ENCODE measurements at places on chromosomes 7 and 10.

DNA sequence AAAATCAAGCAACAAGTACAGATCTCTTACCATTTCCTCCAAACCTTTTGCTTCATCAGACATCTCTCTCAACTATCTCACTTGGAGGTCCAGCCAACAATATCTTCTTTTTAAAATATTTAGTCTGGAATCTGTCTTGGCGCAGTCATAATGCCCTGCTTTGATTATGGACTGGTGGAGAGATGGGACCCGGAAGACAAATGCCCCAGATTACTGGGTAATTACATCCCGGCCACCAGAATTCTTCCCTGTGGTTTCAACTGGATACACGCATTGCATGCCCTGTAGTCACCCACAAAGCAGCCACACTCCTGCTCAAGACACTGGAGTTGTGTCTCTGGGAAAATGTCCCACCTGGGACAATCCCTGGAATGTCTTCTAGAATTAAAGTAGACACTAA lies 65.5 kb downstream of the BPGM start:
- DNase-seq: no peak

DNA sequence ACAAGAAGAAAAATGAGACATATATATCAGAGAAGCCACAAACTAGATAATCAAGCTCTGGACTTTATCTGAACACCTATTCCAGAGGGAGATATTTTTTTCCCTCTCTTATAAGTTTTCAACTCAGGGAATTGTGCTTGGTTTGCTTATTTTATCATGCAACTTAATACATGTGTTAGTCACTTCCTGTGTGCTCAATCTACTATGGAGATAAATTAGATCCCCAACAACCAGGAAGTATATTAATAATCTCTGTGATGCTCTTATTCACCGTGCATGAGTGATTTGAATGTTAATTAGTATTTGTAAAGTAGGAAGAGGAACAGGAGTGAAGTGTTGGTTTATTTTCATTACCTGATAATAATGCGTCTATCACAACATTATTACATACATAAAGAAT lies 38.8 kb upstream of the ZNF365 start:
- DNase-seq: no peak

- no peak for DNase-seq
Measured at GRCh38 chr7:51031791-51032515, 249.3 kb upstream of the GRB10 start.

GRCh38 chr7:47827351-47827756 lies 120.9 kb downstream of the PKD1L1 start:
- DNase-seq: no peak

DNA sequence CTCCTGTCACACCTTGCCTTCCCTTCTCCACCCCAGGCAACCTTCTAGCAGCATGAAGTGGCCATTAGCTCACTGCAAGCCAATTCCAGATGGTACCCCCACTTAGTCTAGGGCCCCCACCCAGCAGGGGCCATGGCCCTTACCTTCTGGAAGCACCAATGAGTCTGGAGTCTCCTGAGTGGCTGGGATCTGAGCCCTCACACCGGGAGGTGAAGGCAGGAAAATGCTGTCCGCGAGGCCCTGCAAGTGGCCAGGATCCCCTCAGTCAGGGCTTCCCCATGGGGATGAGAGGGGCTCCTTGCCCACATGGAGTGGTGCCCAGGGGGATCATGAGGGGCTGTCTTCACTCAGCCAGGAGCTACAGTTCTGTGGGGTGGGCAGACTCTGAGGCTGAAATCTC lies 4.6 kb downstream of the AQP1 start:
- DNase-seq: no peak

DNA sequence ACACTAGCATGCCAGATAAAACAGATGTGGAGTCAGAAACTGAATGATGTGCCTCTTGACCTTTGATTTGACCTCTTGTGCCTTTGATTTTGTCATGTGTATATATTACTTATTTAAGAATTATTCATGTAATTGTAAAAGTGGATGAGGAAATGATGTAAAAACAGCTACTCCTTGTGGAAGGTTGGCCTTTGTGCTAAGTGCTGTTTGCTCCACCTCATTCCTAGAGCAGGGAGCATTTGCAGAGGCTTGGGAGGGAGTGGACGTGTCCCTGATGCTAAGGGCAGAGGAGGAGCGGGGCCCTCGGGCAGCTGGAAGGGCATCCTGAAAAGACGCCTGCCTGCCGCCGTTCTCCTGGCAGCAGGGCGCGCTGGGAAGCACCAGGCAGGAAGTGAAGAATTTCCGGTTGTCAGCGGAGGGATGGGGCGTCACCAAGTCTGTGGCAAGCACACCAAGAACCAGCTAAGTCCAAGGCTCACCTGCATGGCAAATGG lies 197.6 kb upstream of the ZNF32 start:
- no peak for DNase-seq

- DNase-seq: no peak
Measured at GRCh38 chr10:128096486-128097199, 29.6 kb downstream of the MKI67 start.

- DNase-seq: no peak
Measured at GRCh38 chr7:123746055-123746454, 2.7 kb downstream of the WASL start.

GRCh38 chr7:103752995-103753394 lies 236.5 kb downstream of the RELN start:
- no peak for DNase-seq

GRCh38 chr10:10774416-10774815 lies 243.3 kb upstream of the CELF2 start:
- no peak for DNase-seq

- no peak for DNase-seq
Measured at GRCh38 chr7:12942609-12943008, 255.2 kb downstream of the ARL4A start.

DNA sequence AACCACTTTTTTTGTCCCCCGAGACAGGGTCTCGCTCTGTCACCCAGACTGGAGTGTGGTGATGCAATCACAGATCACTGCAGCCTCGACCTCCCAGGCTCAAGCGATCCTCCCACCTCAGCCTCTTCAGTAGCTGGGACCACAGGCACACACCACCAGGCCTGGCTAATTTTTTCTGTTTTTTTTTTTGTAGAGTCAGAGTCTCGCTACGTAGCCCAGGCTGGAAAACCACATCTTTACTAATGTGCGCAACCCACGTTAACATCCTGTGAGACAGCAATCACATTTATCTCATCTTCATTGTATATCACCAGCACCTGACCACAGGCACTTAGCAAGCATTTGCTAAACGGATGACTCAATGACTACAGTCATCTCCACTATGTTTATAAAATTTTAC lies 77.8 kb upstream of the ATP6V0A4 start:
- DNase-seq: no peak

DNA sequence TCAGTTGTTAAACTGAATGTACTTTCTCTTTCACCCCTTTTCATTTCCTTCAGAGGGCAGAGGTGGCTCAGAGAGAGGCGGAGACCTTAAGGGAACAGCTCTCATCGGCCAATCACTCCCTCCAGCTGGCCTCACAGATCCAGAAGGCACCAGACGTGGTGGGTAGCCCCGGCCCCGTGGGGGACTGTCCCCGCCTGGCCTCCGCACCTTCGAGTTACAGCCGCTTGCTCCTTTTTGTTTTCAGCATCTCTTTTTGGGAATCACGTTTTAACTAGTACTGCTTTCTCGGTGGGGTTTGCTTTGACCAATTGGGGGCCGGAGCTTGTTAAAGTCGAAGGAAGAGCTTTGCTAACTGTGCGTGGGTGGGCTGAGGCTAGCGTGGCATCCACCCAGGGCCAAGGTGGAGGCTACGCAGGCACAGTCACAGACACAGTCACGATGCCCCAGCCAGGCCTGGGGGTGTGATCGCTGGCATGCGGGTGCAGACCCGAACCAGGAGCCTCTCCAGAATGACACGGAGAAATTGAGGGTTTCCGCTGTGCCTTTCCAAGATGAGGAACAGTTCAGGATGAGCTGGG lies 116.2 kb upstream of the SH2B2 start:
- no peak for DNase-seq

DNA sequence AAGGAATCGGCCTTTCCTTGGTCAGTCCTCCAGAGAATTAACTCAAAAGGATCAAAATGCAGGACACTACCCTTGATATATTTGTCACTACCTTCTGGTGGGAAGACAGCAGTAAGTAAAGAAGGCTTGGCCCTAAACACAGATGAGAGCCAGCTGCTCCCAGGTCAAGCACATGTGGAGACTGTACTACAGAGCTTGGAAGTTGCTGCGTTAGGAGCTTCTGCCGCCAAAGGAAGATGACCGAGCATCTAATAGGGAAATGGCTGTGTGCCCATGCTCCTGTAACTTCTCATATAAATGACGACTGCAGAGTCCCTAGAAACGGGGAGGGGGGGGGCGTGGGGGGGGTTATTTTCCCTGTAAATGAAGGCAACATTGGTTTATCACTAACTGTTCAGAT lies 59.0 kb downstream of the PODXL start:
- DNase-seq: no peak

- DNase-seq: no peak
Measured at GRCh38 chr7:158300427-158300826, 287.2 kb downstream of the PTPRN2 start.

GRCh38 chr10:62732841-62733653 lies 71.5 kb upstream of the ADO start:
- DNase-seq: no peak

DNA sequence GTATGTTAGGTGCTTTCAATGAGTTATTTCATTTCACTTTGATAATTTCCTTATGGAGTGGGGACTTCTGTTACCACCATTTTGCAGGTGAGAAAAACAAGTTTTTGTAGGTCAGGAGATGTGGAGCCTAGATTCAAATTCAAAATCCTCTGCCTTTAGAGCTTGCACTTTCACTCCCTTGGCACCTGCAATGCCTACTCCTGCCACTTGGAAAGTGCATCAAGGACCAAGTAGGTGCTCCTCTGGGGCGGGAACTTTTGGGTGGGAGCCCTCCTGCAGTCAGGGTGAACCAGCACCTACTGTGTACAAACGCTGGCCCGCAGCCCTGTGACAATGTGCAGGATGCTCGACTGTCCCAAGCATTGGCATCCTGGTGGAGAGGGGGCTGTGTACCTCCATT lies 199.0 kb downstream of the EMX2 start:
- no peak for DNase-seq

DNA sequence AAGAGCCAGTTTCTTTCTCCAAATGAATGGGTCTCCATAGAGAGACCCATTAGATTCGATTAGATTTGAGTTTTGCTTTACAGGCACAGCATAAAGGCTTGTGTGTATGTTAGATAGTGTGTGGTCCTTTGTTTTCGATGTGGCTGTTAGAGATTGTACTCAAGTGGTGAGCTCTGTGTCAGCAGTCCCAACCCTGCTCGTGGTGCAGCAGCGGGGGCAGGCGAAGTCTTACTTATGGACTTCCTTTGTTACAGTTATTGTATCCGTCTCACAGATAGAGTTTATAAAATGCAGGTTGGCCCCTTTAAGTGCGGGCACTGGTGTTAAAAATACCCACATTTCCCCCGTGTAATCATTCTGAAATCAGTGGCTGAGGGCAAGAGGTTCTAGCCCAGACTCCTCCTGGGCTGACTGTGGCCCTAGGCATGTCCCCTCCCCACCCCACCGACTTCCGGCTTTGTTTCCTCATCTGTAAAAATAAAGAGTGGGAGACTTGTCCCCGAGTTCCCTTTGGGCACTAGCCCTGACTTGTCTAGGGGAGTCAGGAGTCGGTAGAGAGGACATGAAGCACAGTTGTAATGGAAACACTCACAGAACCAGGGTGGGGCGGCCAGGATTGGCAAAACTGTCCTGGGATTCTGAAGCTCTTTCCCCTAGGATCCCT lies 28.6 kb downstream of the MTURN start:
- DNase-seq: no peak
